HCEC 1CT (cell line): ENCODE measurements at places on chromosomes 1 and 21.

DNA sequence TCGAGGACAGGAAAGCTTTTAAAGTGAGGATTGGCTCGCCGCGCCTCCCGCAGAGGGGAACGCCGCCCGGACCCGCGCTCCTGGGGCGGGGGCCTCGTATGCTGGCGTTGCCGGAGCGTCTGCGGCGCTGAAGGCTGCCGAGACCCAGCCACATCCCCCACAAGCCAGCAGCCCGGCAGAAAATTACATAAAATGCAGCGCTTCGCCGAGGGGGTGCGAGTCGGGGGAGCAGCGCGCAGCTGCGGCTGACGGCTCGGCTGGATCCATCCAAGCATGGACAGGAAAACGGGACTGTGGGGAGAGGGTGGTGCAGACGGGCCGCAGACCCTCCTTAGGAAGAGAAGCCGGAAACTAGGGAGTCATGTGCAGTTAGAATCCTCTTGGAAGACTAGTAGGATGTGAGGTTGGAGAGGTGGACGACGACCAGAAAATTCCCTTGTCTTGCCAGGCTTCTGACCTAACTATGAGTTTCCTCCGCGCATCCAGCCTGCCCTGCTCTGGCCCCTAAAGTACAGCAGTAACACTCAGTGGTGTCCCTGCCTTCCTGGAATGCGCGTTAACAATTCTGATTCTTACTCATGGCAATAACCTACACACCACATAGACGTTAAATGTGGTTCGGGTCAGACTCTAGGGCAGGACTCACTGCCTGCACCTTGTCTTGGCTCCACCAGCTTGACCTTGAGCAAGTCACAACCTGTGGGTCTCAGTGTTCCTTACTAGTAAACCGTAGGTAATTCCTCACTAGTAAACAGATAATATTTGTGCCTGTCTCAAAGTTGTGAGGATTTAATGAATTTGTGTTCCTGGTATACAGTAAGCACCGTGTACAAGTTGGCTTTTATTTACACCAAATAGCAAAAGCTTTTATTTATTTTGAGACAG lies 953 bp upstream of the BRWD1 start:
- peak; percentile 66 for DNase-seq

- no peak for DNase-seq
Measured at GRCh38 chr21:39484711-39485276, 33.0 kb downstream of the SH3BGR start.

- no peak for DNase-seq
Measured at GRCh38 chr1:14479865-14480264, 118.6 kb upstream of the KAZN start.

- no peak for DNase-seq
Measured at GRCh38 chr1:19762175-19762779, 37.4 kb downstream of the TMCO4 start.

DNA sequence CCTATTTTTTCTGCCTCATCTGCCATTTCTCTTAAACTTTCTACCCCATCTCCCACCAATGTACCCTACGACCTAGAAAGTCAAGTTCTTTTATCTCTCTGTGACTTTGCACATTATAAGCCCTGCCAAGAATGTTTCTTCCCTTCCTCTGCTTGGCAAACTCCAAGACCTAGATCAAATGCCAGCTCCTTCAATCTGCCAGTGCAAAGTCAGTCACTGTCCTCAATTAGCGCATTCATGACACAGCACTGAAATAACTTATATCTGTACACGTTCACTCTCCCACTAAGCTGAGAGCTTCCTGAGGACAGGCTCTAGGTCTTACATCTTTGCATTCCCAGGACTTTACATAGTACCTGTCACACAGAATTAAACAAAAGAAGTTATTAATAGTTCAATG lies 21.4 kb upstream of the LSM10 start:
- no peak for DNase-seq

- DNase-seq: no peak
Measured at GRCh38 chr21:19433623-19434022, 1030.0 kb upstream of the TMPRSS15 start.

DNA sequence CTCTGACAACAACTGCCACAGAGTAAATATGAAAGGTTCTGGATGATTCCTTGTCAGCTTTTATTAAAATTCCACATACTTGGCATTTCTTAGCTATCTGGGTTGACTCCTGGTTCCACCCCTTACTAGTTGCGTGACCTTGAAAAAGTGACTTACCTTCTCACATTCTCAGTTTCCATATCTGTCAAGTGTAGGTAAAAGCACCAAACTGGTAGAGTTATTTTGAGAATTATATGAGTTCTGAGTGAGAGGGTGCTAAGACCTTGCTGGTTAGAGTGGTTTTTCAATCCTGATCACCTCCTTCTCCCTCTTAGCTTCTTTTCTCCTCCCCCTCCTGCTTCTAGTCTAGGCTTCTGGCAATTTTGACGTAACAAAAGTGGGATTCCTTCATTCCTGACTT lies 83.4 kb upstream of the ABCD3 start:
- no peak for DNase-seq

GRCh38 chr1:116585886-116586285 lies 15.1 kb upstream of the CD58 start:
- DNase-seq: no peak

DNA sequence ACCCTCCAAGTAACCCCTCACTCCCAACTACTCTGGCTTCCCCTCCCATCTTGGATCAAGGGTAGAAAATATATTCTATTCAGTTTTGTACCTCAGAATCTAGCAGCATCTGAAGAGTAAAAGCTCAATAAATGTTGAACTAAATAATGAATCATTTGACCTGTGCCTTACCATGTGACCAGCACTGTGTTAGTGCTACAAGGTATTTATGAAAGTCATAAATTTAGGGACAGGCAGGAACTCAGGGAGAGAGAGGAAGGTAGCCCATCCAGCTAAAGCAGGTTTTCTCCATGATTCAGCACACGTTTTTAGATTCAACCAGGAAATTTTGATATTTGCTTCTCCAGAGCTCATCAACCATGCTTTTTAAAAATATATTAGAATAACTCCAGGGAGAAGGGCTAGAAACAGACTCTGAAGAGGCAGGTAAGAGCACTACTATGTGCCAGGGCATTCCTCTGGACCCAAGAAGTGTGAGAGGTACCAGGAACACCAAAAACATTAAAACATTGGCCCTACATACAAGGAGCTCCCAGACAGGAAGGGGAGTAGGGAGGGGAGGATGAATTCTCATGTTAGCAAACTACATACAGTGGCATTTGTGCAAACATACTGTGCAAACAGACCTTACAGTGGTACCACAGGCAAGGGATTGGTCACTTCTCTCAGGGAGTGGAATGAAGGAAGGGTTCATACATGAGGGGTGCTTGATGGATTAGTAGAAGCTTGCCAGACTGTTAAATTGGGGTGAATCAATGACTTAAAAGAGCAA lies 64.3 kb downstream of the FYB2 start:
- no peak for DNase-seq

GRCh38 chr1:243332440-243332839 lies 76.6 kb downstream of the SDCCAG8 start:
- DNase-seq: no peak

DNA sequence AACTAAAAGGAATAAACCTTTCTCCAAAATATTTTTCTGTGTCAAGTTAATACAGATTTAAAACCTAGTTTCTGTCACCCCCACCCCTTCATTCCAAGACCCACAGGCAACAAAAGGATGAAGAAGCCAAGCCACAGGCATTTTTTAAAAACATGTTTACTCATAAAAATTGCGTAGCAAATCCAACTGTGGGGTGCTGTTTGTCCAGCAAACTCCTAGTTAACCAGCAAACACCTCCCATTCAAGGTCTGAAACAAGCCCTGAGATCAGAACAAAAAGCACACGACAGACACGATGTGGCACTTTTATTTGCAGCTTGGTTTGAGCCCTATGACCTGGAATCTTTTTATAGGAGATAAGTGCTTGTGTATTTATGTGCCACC lies 149.9 kb upstream of the CAMK1G start:
- peak; percentile 26 for DNase-seq
